ENCODE measurements at places on chromosomes 4 and X.

- no peak for DNase-seq
Measured at GRCh38 chr4:121112530-121112929, 40.2 kb upstream of the NDNF start.

DNA sequence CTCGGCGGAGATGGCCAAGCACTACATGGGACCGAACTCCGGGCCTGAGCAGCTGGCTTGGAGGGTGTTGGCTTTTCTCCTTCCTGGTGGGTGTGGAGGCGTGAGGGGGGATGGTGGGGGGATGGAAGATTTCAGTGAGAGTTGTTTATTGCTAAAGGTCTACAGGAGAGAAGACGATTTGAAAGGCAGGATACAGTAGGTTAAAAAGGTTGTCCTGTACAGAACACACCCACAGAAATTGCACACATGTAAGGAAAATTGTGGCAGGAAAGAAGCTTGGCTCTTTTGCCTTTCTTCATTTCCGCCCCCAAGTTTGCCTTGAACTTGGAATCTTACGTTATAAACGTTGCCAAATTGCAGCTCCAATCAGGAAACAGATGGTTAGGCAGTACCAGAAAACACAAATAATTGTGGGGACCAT is 74.1 kb upstream of the STOX2 start:
- no peak for DNase-seq

DNA sequence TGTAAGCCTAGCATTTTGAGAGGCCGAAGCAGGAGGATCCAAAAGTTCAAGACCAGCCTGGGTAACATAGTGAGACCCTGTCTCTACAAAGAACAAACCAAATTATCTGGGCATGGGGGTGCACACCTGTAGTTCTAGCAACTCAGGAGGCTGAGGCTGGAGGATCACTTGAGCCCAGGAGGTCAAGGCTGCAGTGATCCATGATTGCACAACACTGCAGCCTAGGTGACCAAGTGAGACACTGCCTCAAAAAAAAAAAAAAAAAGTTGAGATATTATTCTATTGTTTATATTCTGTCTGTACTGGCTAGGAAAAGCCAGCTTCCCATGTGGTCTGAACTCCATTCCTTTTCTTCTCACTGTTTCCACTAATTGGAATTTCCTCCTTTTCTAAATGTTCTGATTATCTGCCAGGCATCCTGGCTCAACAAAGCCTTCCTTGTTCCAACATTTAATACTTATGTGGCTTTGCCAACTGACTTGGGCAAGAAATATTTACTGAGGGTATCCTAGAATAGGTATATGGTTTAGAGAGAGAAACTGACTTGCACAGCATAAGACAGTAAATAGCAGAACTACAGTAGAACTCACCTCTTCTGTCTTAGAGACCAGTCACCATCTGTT is 175.2 kb upstream of the ADAMTS3 start:
- no peak for DNase-seq

GRCh38 chrX:110248578-110248977 is 69.3 kb downstream of the AMMECR1 start:
- DNase-seq: no peak

DNA sequence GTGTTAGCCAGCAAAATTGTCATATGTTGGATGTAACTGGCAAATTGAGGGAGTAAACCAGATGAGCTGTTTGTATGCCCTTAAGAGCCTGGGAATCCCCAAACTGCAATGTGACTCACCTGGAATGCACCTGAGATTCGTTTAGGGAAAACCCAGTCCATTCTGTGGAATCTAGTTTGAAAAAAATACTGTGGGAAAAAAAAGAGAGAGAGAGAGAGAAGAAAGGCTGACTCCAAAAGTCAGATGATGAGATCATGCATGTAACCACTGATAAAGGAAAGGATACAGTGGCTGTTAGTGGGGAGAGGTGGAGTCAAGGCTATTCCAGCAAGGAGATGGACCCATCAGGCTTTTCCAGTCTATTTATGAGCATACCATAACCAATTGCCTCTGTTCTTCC is 48.5 kb downstream of the SLC9A7 start:
- DNase-seq: no peak

- DNase-seq: no peak
Measured at GRCh38 chr4:175929932-175930331, 117.9 kb upstream of the GPM6A start.

- DNase-seq: no peak
Measured at GRCh38 chr4:56286763-56287162, 100.5 kb downstream of the AASDH start.

Data from hindlimb muscle (tissue), 1 donor.